Effector memory CD4-positive, alpha-beta T cell (primary cell): ENCODE measurements at places on chromosomes 12 and 14.

DNA sequence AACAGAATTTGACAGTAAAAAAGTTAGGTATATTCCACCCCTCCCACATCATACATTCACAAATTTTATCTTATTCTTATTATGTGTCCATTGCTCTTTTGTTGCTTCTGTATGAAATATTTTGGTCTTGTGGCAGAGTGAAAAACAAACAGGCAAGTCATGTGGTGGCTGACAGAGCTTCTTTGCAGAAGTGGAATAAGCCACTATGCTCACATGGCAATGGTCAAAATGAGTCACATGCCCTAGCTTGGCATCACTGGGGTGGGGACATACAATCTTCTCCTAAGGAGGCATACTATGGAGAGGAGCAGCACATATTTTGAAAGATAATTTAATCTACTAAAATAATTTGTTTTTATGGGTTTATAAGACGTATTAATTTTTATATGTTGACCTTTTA is 27.7 kb upstream of the CMA1 start:
- DNase-seq = no peak

DNA sequence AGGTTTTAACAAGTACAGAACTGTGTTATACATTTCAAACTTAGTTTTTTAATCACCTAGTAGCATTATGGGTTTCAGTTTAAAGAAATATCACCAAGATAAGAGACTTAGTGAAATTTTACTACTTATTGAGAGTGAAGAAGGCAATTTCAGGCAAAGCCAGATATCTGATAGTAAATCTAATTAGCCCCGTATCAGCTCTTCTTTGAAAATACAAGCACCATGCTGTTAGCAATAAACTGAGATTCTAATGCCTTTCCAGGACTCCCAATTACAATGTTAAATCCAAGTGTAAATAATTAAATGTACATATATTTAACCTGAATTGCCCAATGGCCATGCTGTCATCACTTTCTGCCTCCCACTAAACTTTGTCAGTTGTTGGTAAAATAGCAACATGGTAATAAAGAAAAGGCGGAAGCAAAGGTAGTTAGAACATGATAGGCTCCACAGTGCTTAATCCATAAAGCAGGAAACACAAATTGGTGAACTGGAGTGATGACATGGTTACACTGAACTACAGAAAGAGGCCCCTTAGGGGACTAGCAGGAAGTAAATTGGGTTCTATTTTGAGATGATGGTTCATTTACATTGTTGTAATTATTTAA is 646.1 kb downstream of the C12orf50 start:
- no peak for DNase-seq

DNA sequence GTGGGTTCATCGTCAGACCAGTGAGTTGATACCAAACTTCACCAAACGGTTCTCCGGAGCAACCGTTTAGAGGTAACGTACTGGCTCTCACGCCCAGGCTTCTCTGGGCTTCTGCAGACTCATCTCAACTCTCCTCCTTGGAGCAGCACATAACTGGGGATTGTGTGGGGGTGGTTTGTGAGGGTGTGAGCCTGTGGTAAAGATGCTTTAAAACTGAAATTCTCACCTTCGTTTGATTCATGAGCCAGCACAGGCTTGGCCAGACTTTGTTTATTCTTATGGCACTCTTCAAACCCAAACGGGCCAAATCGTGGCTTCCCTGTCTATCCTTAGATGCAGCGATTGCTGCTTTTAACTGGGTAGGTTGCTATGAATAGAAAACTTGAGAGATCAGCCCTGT is 121.3 kb downstream of the SAMD4A start:
- no peak for DNase-seq

- DNase-seq = peak; percentile 24
Observed at GRCh38 chr12:67515679-67516340, 132.7 kb upstream of the DYRK2 start.

DNA sequence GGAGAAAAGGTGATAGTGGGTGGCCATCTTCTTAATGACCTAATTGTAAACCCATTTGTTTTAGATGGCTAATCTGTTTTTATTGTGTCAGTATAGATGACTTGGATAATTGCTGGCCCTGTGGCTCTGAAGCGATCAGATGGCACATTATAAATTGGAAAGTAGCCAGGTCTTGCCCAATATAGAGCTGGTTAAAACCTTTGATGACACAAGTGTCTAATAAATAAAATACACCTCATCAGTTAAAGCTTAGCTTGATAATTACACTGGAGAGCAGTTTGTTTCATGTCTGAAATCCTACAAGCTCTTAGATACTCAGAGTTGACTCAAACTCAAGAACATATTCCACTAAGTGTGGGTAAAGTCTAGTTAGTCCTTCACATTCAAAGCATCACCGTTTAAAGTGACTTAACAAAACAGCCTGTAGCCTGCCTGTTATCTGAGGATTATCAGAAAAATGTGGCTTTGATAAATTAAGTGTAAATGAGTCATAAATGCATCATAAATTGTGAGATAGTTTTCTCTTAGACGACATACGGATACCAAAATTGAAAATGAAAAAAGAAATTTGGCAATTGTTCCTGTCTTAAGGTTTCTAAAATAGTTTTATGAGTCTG is 280.9 kb downstream of the LRIG3 start:
- DNase-seq = no peak

GRCh38 chr14:74286736-74287135 is 16.0 kb downstream of the ABCD4 start:
- DNase-seq = no peak

GRCh38 chr12:68595241-68595640 is 15.5 kb upstream of the RAP1B start:
- DNase-seq = no peak

- no peak for DNase-seq
Observed at GRCh38 chr12:121452340-121452984, 52.5 kb downstream of the RNF34 start.

GRCh38 chr14:63468294-63468693 is 74.9 kb downstream of the PPP2R5E start:
- DNase-seq = no peak
